HAP-1 (cell line): ENCODE measurements at places on chromosomes 4 and X.

- no peak for DNase-seq
These were observed at the start of gene ARHGEF9 for GRCh38 chrX:63784902-63785707. ARHGEF9 (minus strand) TSS chrX:63785214; CDS start chrX:63785145, 69 bp downstream.

DNA sequence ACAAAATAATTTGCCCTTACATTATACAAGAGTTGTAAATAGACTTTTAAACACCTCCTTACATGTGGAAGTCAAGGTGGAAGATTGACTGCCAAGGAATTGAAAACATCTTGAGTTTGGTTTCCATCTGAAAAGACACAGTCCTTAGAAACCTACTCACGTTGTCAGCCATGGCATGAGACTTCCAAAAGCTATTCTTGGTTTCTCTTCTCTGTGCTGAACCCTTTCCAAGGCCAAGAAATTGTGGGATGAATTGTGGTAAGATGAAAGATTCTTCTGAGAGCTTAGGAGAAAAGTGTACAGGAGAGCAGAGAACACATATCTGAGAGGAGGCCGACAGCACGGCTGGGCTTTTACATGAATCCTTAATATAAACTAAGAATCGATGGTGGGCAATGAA lies 370.0 kb downstream of the FBXW7 start:
- DNase-seq, result no peak

- DNase-seq, result peak; percentile 82
These were observed 8.7 kb downstream of the GUCY2F start for GRCh38 chrX:109472939-109473735.

- peak; percentile 77 for DNase-seq
These were observed 1.6 kb downstream of the GRIA2 start for GRCh38 chr4:157221895-157222770.

GRCh38 chr4:98688411-98689290 lies 30.2 kb upstream of the TSPAN5 start:
- DNase-seq, result no peak

- DNase-seq, result no peak
These were observed 663.6 kb upstream of the CPEB2 start for GRCh38 chr4:14338585-14339265.

DNA sequence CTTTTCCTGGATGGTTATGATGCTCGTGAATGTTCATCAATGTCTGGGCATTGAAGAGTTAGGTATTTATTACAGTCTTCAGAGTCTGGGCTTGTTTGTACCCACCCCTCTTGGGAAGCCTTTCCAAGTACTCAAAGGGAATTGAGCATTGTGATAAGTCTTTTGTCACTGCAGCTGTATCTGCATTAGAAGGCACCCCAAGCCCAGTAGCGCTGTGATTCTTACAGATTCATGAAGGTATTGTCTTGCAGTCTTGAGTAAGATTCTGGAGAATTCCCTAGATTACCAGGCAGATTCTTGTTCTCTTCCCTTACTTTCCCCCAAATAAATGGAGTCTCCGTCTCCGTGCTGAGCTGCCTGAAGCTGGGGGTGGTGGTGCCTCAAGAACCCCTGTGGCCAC lies 173.4 kb upstream of the HUWE1 start:
- DNase-seq, result no peak

- no peak for DNase-seq
These were observed 2266.9 kb downstream of the PCDH7 start for GRCh38 chr4:32987111-32987510.

DNA sequence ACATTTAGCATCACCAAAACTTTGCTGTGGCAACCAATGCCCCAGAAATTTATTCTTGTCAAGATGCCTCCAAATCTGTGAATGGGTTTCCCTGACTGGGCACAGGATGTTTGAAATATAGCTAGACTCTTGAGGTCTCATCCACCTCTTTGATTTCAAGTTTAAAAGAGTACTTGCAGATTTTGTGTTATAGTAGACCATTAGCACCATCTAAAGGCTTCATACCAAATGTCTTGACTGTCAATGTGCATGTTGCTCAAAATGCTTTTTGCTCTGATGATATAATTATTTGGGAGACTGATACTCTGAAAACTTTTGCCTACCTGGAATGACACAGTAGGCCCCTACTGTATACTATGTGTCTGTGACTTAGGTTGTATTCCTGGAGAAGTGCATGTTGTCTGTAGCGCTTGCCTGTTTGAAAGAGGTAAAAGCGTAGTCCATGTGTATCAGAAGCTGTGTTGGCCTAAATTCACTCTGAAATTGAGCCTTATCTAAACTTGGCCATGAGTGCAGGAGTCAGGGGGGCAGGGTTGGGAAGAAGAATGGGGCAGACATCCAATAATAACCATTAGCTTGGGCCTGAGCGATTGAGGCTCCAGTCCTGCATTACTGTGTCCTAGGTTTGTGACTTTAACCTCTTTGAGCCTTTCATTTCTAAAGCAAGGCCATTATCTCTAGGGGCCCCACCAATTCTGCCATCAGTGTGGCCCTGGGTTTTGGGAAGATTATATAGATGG lies 33.8 kb downstream of the NDP start:
- DNase-seq, result no peak
